ENCODE measurements at places on chromosomes 5 and 9.

- DNase-seq = no peak
Observed at GRCh38 chr5:89090037-89090436, 207.1 kb upstream of the MEF2C start.

DNA sequence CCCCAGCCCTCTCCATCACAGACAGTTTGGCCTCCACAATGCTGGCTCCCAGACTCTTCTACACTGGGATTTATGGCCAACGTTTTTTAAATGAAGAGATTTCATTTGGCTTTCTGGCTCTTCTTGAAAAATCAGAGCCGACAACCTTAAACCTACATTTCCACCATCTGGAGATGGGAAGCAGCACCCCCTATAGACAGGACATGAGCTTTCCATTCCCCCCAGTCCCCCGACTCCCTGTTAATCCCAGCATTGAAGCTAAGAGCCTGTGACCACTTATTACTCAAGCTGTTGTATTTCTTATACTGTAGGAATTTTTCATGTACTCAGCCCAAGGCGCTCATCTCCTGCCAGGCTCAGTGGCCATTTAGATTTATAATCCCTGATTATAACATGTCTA, 34.0 kb upstream of the AFAP1L1 start:
- DNase-seq = no peak

- DNase-seq = no peak
Observed at GRCh38 chr5:125865166-125865815, 557.9 kb upstream of the GRAMD2B start.

DNA sequence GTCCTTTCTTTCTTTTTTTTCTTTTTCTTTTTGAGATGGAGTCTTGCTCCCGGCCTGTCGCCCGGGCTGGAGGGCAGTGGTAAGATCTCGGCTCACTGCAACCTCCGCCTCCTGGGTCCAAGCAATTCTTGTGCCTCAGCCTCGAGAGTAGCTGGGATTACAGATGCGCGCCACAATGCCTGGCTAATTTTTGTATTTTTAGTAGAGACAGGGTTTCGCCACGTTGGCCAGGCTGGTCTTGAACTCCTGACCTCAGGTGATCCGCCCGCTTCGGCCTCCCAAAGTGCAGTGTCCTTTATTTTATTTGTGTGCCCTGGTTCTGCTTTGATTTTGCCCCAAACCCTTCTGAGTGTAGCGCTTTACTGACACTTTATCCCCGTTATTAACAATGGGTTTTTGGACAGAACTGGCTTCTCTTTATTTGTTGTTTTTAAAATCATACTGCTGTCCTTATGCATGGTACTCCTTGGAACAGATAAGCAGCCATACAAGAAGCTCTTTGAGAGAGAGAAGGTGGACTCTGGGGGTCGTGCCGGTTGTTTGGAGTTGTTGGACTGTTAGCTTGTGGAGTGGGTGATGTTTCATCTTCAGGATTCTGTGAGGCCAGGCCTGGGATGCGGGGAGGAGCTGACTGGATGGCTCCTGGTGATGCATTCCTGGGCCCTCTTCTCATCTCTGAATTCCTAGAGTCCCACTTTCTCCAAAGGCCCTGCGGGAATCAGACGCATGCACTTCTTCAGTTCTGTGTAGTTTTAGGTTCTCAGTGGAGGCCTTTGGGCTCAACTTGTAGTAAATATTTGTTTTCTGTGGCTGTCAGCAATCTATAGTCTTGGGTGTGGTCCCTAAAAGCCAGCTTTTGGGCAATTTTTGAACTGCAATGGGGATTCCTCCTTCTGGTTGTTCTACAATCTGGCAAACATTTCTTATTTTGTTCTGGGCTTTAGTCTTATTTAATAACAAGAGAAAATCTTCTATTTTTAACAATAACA, 47.8 kb downstream of the PTTG1 start:
- no peak for DNase-seq

DNA sequence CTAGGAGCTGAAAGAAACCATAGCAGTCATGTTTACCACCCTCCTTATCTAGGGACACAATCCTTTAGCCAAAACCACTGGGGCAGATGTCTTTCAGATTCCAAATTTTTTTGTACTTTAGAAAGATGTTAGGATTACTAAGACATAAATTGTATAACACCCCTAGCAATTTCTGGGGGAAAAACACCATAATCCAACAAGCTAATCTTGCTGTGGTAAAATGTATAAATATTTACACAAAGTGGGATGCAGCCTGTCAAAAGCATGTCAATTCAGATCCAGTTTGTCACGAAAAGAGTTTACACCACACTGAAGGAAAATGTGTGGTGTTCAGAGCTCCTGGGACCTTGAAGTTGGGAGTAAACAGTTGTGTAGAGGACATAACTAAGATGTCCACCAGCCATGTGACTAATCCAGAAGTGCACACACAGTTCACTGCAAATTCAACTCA, 274.3 kb downstream of the ADAMTSL1 start:
- no peak for DNase-seq

GRCh38 chr9:95461448-95462248, 55.1 kb downstream of the PTCH1 start:
- DNase-seq = no peak

GRCh38 chr9:131642496-131643083, 97.3 kb downstream of the PRRT1B start:
- no peak for DNase-seq

GRCh38 chr5:140996060-140996459, 29.8 kb downstream of the PCDHAC2 start:
- no peak for DNase-seq
